ENCODE measurements at places on chromosomes 3 and 15.
A peak's percentile ranks its signal among the peaks of the same experiment; 100 is the strongest.

DNA sequence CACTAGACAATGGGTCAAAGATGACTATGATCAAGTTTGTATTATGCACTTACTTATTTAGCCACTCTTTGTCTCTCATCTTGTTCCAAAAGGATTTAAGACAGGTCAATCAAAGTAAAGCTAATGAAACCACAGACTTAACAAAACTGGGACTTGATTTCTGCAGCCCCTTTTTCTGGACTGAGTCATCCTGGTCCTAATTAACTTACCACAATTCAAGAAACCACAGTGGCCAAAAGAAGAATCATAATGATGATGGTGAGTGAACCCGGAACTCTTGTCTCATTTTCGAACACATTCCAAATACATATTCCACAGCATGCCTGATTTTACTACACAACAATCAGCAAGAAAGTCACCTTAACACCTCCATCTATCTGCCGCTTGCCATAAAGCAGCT lies 1333.0 kb downstream of the ROBO1 start:
- DNase-seq: no peak

DNA sequence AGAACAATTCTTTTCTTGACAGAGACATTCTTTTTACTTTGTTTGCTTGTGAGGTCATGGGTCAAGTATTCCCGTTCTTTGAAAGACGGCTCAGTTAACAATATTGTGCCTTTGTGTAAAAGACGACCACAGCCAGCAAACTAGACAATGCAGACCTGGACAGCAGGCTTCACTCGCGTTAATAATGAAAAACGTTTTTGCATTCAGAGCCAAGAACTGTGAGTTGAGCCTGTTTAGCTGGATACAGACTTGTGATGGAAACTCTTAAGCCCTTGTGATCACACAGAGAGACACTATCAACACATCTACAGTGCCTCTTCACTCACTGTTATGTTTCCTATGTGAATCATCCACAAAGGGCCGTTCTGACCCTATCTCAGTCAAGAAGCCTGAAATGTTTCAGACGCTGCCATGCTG lies 37.3 kb upstream of the CMTM7 start:
- no peak for DNase-seq

DNA sequence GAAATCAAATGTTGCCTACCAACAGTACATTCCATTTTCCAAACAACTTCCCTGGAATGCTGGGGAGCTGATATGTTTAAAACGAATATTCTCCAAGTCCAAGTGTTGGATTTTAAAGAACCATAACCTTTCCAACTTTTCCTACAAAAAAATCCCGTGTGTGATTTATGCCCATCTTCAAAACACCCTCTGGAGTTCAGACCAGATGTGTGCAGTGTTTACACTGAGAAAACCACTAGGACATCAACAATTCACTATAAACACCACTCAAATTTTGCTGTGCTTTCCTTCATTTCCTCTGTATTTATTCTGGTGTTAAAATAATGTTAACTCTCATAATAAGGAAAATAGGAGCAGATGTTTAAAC lies 2.4 kb downstream of the VGLL4 start:
- DNase-seq: no peak

- DNase-seq: no peak
Observed at GRCh38 chr3:8589880-8590556, 54.6 kb downstream of the SSUH2 start.

DNA sequence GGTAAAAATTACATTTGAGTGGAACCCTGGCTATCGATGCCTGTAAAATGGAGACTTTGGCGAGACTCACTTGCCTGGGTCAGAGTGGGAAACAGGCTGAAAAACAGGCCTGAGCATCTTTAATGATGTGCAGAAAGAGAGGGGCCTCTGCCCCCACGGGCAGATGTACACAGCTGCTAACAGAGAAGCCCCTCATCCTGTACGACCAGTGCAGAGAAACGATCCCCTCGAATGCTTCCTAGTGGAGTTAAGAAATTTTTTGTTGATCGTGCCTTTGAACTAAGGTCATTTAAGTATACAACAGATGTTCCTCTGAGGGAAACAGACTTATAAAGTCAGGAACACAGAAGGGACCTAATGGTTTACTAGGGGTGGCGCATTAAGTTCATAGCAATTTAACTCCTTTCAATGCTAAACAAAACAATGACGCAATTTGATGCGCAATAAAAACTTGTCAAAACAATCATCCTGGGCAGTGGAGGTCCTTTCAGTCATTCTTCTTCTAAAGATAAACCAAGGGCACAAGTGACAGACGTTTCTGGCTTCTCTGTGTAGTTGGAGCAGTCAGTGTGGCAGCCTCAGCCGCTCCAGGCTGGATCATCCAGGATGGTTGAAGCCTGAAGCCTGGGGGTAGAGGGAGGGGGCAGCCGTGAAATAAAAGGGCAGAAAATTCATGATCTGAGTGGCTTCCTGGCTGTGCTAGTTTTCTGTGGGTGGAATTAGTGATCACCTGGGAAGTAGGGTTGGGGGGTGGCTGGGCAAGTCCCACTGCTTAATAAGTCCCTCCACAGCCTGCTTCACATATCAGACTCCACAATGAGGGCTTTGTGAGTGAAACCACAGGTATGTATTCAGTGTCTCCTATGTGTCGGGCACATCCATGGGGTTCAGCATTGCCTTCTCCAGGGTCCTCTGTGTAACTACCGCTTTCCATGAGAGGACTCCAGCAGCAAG lies 50.8 kb upstream of the MRPS22 start:
- no peak for DNase-seq

DNA sequence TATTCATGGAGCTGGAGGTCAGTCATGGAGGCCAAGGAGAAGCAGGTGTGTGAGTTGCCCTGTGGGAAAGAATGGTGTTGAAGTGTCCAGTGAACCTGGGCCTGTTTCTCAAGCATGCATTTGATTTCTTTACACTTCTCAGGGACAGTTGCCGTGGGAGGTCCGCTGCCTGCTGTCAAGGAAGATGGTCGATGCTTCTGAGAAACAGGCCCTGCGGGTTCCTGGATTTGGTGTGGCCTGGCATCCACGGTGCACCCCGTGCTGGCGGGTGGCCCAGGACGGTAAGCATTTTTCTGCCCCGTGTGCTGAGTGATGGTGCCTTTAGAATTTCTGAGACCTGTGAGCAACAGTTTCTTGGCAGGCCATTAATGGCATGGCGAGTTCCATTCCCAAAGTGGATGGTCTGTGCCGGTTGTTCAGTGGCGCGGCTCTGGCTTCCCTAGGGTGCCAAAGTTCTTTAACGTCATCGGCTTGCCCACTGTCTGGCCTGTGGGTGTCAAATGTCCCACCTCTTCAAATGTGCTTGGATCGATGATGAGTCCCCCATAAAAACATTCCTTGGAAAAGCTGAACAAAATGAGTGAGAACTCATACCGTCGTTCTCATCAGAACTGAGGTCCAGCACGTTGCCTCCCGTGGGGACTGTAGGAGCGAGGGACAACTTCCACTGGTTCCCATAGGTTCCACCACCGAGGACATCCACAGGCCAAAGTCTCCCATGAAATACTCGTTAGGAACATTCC lies 107.2 kb downstream of the SNRPN start:
- DNase-seq: no peak

DNA sequence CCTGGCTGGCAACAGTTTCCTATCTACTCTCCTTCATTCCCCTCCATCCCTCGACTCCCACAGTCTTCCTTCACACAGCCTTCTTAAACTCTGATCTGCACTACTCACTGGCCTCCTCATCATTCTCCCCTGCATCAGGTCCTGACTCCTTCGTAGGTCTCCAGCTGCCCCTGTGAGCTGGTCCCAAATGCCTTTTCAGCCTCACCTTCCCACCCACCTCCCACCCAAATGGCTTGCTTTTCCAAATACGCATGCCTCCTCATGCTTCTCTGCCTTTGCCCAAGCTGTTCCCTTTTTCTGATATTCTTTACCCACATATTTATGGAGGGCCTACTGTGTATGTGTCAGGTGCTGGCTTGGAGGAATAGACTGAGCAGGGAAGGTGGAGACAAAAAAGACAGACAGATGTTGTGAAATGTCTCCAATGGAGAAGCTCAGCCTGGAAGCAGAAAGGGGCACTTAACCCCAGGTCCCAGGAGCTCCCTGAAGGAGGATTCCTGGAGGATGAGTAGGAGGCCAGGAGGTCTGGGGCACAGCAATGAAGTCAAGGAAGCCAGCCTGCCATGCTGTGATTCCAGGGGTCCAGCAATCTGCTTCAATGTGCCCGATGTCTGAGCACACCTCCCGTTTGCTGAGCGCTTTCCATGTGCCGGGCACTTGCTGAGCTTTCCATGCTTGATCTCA lies 252.2 kb downstream of the SHQ1 start:
- no peak for DNase-seq

DNA sequence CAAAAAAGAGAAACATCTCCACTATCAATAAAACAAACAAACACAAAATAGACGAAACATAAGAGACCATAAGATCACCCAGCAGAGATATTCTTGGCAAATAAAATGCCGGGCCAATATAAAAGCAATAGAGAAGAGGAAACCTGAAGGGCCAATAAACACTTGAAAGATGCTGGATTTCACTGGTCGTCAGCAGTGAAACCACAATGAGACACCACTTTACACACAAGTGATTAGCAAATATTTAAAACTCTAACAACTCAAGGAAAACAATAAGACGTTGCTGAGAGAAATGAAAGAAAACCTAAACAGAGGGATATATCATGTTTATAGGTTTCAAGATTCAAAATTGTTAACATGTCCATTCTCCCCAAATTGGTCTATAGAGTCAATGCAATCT lies 148.5 kb downstream of the WDR76 start:
- DNase-seq: no peak

DNA sequence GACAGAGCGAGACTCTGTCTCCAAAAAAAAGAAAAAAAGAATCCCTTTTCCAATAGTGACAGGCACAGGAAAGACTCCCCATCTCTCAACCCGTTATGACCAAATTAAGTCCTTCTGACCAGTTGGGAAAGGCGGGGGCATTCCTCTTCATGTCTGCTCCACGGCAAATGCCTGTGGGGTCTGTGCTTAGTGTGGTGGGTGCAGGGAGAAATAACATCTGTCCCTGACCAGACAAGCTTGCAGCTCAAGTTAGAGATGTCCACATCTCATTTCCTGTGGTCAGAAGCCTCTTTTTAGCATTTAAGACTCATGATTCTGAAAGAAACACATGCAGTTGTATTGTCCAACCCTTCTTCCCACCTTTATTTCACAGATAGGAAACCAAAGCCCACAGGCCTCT lies 16.2 kb downstream of the PLA1A start:
- DNase-seq: no peak

GRCh38 chr3:147411815-147412241 lies 2.7 kb downstream of the ZIC1 start:
- peak; percentile 15 for DNase-seq

GRCh38 chr3:62735510-62735909 lies 139.7 kb downstream of the CADPS start:
- no peak for DNase-seq

- no peak for DNase-seq
Observed at GRCh38 chr3:72470904-72471417, 377.3 kb downstream of the SHQ1 start.

DNA sequence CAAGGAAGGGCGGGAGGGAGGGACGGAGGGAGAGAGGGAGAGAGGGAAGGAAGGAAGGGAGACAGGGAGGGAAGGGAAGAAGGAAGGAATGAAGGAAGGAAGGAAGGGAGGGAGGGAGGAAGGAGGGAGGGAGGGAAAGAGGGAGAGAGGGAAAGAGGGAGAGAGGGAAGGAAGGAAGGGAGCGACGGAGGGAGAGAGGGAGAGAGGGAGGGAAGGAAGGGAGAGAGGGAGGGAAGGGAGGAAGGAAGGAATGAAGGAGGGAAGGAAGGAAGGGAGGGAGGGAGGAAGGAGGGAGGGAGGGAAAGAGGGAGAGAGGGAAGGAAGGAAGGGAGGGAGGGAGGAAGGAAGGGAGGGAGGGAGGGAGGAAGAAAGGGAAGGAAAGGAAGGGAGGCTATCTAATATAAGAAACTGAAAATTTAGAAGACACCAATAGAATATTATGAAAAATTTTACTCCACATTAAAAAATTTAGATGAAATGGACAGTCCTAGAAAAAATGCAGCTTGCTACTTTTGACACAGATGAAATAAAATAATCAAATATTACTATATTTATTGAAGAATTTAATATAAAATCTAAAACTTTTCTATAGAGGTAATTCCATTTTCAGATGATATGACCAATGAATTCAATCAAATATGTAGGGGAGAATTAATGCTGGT lies 280.3 kb upstream of the SLITRK3 start:
- no peak for DNase-seq

- DNase-seq: peak; percentile 66
Observed at GRCh38 chr15:84929795-84930603, 45.5 kb downstream of the SLC28A1 start.

GRCh38 chr3:20040548-20041196 lies 426 bp downstream of the KAT2B start:
- DNase-seq: peak; percentile 88

GRCh38 chr15:70770863-70771262 lies 7.5 kb upstream of the UACA start:
- no peak for DNase-seq

DNA sequence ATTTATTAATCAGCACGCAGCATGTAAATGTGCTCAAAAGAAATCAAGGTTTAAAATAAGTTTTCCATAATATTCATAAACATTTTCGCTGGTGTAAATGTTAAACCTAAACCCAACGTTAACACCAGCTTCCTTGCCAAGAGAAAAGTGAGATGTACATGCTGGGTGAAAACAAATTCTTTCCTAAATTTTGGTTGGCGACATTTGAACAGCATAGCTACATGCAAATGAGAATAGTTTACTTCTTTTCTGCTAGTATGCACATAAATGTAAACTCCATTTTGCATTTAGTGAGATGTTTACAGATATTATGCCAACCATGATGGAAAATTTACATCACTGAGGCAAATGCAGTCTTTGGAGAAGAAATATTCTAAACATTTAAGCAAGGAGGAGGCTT lies 182.2 kb downstream of the GAP43 start:
- no peak for DNase-seq

DNA sequence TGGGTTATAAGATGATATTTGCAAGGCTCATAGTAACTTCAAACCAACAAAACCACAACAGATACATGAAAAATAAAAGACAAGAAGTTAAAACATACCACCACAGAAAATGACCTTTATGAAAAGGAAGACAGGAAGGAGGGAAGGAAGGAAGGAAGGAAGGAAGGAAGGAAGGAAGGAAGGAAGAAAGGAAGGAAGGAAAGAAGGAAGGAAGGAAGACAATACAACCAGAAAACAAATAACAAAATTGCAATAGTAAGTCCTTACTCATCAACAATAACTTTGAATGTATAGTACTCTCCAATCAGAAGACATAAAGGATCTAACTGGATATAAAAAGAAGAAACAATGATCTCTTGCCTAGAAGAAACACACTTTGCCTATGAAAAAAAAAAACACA lies 287.4 kb upstream of the DCBLD2 start:
- DNase-seq: no peak

GRCh38 chr3:128539376-128539775 lies 46.4 kb upstream of the GATA2 start:
- no peak for DNase-seq

GRCh38 chr3:170077361-170077760 lies 39.6 kb downstream of the GPR160 start:
- peak; percentile 39 for DNase-seq
